COLO829 (cell line): ENCODE measurements at places on chromosomes 5 and 9.

DNA sequence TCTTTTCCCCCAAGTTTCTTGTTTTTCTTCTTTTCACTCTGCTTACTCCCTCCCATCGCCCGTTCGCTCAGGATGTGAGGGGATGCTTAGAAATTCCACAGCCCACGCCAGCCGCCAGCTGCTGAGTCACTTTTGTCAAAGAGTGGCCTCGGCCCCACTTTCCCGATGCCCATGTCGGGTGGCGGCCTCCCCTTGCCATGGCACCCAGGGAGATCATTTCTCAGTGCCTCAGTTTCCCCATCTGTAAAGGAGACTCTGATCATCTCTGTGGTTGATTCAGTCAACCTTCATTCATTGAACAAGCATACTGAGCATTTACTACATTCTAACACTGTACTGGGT lies 353 bp upstream of the PDGFRB start:
- DNase-seq, result no peak

GRCh38 chr5:82674671-82675070 lies 396.5 kb upstream of the RPS23 start:
- DNase-seq, result no peak

DNA sequence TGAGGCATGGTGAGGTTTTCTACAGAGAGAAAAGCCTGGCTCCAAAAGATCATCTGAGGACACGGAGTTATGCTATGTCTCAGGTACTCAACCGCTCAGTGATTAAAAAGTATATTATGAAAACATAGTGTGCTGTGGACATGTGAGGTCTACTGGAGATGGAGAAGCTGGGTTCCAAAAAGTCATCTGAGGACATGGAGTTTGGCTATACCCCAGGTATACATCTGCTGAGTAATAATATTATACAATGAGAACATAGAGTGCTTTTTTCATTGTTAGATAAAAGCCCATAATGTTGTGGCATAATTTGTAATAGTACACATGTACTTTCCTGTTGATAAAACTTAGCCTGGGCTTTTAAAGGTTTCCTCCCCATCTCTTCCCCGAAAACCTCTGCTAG lies 70.7 kb upstream of the SHISAL2B start:
- no peak for DNase-seq

DNA sequence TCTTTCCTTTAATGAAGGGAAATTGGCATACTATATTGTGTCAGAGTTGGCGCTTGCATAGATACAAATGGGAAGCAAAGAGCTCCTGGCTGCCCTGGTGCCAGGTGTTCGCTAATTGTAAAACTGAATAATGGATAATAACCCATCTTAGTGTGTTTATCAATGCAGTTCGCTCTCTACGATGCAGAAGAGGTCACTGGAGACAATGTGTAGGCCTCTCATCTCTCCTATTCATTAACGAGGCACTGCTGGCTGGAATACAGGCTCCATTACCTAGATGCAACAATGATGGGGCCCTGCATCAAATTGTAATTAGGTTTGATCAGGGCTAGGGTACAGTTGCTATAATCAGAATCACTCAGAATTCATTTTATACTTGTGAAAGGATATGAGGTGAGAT lies 171.0 kb downstream of the RMI1 start:
- DNase-seq, result no peak

GRCh38 chr9:131874447-131874846 lies 134.6 kb upstream of the RAPGEF1 start:
- DNase-seq, result no peak

DNA sequence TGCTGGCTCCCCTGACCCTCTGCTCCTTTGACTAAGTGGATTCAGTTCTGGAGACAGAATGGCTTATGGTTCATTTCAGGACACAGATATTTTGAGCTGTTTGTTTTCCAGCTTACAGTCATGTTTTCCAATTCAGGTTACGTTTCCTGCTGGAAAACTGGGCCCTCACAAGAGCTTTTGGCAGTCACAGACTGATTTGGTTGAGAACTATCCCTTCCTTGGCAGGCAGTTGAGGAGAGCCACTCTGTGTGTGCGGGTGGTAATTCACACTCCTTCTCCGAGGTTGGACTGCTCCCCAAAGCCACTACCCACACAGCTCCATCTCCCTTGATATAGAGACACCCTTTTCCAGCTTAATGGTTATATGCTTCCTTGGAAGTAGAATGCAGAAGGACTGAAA lies 534.5 kb downstream of the TMEM38B start:
- DNase-seq, result no peak

- no peak for DNase-seq
Measured at GRCh38 chr5:144086295-144086694, 84.2 kb downstream of the YIPF5 start.

GRCh38 chr5:1086871-1087270 lies 25.0 kb downstream of the SLC12A7 start:
- no peak for DNase-seq

DNA sequence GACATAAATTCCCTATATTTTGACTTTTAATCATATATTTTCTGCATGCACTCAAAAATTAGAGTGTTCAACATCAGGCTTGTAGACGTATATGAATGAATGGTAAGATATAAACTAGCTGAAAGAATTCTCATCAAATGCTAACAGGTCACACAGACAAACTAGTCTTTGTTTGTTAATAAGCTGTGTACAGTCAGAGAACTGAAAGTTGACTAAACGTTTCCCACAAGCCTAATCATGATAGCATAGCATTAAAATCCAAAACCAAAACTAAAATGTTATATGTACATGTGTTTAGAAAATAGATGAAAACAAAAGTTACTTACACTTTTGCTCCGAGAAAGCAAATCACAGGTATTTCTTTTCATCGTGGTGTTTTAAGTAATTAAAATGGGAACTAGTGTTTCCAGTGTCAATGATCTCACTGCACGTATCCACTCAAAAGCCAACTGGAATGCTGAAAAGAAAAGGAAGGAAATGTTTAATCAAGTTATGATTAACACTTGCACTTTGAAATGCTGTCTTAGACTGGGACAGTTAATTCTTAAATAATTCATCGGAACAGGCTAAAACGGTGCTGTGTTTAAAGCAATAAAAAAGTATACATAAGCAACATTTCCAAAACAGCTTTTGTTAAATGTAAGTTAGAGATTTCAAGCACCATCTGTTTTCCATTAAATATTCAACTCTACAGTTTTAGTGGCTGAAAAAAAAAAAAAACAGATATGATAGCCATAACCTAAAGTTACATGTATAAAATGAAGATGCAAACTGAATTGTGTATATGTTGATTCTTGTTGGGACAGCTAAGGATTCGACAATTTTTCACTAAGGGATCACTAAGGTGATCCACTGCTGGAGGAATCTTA lies 291.9 kb upstream of the PDE4D start:
- peak; percentile 17 for DNase-seq

DNA sequence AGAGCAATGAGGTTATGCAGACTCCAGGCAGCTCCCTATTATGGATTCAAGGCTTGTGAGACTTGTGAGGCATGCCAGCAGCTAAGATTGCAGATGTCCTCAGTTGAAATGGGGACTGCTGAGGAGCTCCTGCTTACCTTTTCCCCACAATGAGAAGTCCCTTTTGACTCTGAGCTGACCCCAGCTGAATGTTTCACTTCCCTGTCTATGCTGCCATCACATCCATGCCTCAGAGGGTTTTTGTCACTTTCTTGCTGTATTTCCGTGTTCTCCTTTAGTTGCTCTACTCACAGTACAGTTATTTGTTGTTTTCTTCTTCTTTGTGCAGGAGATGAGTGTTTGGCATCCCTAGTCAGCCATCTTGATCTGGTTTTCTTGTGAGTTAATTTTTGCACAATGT lies 18.8 kb upstream of the OR2S2 start:
- DNase-seq, result no peak

DNA sequence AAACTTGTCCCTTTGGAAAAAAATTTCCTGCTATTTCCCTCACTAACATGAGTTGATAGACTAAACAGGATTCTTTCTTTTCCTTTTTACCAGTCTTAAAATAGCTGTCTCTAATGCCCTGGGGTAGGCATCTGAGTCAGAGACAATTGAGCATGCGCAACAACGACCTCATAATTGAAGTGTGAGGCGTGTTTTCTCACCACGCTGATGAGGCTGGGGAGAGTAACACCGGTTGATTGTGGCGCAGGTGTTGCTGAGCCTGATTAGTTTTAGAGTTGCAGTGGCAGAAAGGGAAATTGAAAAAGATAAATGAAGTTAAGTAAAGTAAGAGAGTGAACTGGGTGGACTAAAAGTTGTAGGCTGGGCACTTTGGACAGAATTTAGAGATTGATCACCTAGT lies 213.7 kb downstream of the TLR4 start:
- no peak for DNase-seq

DNA sequence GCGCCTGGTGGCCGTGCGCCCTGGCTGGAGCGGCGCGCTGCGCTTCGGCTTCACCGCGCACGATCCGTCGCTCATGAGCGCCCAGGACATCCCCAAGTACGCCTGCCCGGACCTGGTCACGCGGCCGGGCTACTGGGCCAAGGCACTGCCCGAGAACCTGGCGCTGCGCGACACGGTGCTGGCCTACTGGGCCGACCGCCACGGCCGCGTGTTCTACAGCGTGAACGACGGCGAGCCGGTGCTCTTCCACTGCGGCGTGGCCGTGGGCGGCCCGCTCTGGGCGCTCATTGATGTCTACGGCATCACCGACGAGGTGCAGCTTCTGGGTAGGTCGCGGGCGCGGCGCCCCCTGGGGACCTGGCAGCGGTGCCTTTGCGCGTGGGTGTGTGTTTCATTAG lies 28.9 kb downstream of the NEURL1B start:
- DNase-seq, result no peak

DNA sequence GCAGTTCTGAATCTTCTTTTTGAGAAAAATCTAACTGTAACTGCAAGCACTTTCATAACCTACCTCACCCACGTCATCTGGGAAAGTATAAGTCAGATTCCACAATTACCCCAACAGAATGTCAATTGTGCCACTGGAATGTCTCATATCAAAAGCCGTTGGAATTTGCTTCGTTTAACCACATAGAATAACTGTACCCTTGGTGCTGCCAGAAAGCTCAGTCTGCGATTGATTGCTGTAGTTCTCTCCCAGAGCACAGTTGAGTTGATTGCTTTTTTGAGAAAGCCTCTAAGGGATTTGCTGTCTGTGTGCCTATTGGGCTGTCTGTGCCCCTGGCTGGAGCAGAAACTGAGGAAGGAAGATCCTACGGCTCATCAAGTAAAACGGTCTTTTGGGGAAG lies 583.6 kb downstream of the TMEM38B start:
- DNase-seq, result peak; percentile 89

DNA sequence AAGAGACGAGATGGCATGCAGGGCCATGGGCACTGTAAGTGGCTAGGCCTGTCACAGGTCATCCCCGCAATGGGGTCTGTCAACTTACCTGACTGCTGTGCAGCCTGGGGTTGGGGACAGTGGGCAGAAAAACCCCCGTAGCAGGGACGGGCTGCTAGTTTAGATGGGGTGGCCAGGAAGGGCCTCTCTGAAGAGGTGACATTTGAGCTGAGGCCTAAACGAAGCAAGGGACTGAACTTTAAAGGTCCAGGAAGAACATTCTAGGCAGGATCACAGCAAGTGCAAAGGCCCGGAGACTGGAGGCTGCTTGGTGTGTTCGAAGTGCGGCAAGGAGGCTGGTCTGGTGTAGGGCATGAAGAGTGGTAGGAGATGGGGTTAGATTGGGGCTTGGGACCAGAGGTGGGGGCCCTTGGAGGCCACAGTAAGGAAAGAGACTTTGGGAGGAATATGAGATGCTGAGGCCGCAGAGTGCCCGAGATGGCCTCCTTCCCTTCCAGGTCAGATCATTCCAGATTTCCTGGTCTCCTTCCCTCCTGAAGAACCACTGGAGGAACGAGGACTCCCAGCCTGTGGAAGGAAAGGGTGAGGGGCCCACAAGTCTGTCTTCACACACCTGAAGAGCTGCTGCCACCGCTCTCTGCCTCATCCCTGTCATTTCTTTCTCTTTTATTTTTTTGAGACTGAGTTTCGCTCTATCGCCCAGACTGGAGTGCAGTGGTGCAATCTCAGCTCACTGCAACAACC lies 37.9 kb upstream of the SH3PXD2B start:
- DNase-seq, result no peak

DNA sequence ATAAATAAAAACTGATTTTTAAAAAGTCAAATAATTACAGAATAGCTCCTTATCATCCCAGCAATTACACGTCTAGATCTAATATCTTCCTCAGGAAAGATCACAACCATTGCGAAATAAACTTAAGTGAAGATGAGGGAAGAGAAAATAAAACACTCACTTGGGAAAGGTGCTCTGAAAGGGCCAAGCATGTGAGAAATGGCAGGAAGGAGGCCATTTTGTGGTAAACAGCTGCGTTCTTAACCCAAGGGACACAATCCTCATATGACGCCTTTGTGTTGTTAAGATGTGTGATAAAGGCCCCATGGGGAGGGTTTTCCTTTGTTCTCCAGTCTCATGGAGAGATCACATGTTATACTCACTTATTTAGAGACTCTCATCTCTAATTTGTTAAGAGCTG lies 32.5 kb downstream of the JAKMIP2 start:
- no peak for DNase-seq

DNA sequence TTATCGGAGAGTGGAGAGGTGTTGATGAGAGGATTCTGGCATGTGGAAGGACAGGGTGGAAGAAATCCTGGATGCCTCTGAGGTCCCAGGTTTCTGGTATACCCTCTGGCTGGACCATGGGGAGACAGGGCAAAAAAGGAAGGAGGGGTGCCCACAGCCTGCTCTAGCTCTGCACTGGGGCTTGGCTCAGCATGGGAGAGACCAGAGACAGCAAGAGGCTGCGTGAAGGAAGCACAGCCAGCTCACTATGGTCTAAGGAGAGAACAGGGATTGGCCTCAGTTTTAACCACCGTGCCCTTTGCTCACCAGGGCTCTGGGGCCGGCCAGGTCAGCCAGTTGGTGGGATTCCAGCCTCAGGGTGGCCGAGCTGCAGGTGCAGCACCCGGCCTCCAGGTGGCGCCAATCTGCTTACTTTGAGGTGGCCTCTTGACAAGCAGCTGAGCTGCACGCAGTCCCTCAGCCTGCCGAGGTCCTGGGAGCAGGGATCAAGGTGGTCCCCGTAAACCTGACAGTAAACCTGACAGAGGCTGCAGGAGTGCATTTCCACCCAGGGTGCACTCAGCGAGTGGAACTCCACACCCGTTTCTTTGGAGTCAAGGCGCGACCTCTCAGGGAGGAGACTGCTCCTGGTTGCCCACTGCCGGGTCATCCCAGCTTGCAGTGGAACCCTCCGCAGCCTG lies 25.0 kb upstream of the SPTLC1 start:
- DNase-seq, result no peak

DNA sequence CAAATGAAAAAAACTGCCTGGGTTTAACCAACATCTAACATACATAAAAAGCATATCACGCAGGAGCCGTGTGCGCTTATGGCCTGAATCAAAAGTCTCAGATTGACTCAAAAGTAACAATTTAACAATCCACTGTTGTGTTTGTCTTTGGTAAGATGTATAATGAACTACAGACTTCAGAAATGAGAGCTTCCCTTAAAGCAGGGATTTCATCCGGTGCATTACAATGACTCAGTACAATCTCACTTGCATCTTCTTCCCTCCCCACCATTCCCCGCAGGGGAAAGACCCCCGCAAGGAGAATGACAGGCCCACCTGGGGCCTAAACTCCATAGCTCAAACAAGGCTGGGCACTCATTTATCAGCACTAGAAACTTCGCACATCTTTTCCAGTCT lies 1.4 kb downstream of the ZFR start:
- DNase-seq, result no peak
